ENCODE measurements at places on chromosomes 16 and 17.
A peak's percentile ranks its signal among the peaks of the same experiment; 100 is the strongest.

DNA sequence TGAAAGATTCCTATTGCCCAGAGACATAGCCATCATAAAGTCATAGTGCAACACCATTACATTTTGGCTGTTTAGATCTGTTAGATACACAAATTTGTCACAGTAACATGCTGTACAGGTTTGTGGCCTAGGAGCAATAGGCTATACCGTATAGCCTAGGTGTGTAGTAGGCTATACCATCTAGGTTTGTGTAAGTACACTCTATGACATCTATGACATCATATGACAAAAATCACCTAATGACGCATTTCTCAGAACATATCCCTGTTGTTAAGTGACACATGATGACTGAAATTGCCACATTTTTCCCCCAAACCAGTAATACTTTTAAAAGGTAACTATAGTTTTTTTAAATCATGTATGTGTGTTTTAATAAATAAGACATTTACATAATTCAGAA lies 43.3 kb downstream of the NLK start:
- DNase-seq, result no peak

- no peak for DNase-seq
These were observed 53.0 kb downstream of the VAC14 start for GRCh38 chr16:70747703-70748631.

DNA sequence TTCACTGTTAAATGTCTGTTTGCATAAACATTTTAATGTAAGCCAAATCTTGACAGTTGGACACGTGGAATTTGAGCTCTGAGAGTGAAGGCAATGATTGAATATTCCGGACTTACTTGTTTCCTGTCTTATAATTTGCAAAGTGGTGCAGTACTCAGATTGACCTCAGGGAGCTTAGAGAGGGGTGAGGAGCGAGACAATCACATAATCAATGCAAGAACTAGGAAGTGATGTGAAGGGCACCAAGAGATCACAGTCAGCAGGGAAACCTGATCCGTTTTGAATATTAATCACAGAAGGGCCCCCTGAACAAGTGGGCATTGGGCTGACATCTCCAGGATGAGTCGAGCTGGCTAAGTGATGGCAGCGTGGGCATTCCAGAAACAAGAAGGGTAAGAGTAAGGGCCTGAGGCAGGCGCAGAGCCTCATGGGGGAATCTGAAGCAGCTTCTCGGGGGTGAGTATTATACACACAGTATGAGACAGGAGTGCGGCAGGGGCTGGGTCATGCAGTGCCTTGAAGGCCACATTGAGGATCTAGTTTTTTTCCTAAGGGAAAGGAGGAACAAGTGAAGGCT lies 26.1 kb downstream of the TEX2 start:
- no peak for DNase-seq

DNA sequence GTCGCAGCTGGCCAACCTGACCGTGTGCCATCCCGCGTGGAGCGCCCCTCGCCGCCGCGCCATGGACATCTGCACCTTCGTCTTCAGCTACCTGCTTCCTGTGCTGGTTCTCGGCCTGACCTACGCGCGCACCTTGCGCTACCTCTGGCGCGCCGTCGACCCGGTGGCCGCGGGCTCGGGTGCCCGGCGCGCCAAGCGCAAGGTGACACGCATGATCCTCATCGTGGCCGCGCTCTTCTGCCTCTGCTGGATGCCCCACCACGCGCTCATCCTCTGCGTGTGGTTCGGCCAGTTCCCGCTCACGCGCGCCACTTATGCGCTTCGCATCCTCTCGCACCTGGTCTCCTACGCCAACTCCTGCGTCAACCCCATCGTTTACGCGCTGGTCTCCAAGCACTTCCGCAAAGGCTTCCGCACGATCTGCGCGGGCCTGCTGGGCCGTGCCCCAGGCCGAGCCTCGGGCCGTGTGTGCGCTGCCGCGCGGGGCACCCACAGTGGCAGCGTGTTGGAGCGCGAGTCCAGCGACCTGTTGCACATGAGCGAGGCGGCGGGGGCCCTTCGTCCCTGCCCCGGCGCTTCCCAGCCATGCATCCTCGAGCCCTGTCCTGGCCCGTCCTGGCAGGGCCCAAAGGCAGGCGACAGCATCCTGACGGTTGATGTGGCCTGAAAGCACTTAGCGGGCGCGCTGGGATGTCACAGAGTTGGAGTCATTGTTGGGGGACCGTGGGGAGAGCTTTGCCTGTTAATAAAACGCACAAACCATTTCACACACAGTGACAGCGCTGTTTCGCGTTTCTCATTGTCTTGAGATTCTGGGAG lies 2.0 kb upstream of the ZACN start:
- DNase-seq, result no peak

DNA sequence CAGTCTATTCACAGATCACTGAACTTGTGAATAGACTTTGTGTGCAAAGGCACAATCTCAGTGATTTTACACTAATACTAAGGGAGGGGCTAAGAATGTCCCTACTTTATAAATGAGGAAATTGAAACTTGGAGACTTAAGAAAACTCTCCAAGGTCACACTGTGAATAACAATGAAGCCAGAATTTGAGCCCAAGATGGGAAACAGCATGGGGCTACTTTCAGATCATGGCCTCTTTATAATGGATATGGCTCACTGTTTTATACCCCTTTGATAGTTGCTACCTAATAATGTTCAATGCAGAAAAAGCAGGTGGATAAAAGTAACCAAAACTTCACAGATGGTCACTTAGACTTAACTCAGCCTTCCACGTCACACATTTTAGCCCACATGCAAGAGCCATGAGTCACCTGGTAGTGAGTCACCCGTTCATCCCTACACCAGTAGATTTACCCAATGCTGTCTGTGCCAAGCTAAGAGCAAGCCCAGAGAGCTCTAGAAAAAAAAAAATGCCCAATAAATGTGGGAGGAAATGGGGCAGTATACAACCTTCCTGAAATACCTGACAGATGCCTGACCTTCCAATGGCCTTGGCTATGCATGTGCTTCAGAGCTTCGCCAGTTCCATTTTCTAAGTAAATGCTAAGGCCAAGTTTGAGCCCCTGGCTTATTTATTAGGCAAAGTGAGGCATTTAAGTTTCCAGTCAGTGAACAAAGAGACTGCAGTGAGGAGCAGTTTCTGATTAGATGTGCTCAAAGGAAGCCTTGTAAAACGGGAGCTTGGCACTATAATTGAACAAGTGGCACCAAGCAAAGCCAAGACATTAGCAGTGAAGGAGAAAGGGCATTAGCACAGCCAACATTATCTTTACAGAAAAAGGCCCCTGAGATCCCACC lies 219.7 kb downstream of the TMEM114 start:
- peak; percentile 35 for DNase-seq

DNA sequence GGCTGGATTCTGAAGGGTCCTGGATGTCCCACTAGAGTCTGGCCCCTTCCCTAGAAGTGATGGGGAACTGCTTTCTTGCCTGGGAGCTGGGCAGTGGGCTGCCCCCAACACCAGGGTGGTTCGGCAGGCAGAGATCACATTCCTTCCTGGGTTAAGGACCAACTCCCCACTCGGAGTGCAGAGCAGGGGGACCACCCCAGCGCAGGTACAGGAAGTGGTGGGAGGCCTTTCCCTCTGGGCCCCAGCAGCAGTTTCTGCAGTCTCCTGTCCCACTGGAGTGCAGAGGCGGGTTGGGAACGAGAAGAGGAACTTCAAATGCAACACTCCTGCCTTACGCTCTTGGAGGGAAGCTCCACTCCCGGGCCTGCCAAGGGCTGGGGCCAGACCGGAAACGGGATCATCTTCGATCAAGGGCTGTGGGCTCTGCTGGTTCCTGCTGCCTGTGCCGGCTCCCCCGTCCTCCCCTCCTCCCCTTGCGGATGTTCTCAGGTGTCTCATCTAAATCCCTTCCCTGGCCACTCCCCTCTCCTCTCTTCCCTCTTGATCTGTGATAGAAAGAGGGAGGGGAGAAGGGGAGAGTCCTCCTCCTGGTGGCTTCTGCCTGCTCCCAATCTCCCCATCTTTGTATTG lies 9.0 kb upstream of the NGFR start:
- DNase-seq, result no peak

GRCh38 chr17:28693869-28694268 lies 17.8 kb downstream of the PROCA1 start:
- no peak for DNase-seq

GRCh38 chr16:1545044-1546040 lies 11.9 kb downstream of the TMEM204 start:
- DNase-seq, result no peak

DNA sequence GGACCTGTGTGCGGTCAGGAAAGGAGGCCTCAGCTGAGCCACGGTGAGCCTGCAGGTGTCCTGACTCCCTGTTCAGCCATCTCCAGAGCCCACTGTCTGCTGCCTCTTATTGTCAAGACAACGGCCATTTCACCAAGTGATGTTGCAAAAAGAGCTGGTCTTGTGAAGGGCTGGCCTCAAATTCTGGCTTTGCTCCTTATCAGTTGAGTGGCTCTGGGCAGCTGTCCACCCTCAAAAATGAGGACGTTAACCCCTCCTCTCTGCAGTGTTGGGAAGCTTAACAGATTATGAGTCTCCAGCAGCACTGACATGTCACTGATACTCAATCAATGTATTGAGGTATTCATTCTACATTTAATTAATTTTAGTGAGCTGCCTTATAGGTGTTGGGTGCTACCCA lies 171.1 kb upstream of the TOX3 start:
- no peak for DNase-seq

- no peak for DNase-seq
These were observed 67.8 kb downstream of the ANKRD11 start for GRCh38 chr16:89422527-89422904.

- no peak for DNase-seq
These were observed 669 bp downstream of the RNF167 start for GRCh38 chr17:4940555-4941318.

GRCh38 chr17:50101346-50102163 lies 6.4 kb downstream of the PDK2 start:
- no peak for DNase-seq

- DNase-seq, result peak; percentile 97
These were observed at the start of gene LMF1 for GRCh38 chr16:970766-971581. Gene LMF1, minus strand, starts transcription at chr16:970984. Its CDS starts 4 bp downstream, at chr16:970980.

DNA sequence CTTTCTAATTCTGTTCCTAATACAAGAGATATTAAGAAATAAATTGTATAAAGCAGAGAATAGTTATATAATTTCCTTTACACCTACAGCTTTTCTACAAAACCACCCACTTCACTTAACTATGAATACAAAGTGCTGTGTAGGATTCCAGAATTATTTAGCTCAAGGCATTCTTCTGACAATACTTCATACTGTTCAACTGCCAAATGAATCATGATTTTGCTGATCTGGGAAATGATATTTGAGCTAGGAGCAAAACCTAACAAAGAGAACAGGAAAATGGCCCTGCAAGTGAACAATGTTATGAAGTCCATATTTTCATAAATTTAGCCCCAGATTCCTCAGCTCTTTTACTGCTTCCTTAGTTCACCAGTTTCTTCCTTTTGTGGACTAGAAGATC lies 12.9 kb downstream of the BBS2 start:
- no peak for DNase-seq

DNA sequence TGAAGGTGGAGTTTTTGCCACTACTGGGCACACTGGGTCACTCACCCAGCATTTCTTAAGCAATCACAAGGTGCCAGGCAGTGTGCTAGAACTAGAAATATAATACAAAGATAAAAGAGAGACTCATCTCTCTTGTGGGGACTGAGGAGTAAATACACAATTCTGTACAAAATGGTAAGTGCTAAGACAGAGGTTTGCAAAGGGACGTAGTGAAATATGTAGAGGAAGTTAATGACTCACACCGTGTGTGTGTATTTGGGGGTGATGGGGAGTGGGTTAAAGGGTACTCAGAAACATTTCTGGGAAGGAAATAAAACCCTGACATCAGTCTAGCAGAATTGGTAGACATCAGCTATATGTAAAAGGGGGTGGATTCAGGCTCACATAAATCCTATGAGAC lies 389.3 kb downstream of the CA10 start:
- no peak for DNase-seq

- no peak for DNase-seq
These were observed 54.0 kb upstream of the ZNF750 start for GRCh38 chr17:82893779-82894178.

DNA sequence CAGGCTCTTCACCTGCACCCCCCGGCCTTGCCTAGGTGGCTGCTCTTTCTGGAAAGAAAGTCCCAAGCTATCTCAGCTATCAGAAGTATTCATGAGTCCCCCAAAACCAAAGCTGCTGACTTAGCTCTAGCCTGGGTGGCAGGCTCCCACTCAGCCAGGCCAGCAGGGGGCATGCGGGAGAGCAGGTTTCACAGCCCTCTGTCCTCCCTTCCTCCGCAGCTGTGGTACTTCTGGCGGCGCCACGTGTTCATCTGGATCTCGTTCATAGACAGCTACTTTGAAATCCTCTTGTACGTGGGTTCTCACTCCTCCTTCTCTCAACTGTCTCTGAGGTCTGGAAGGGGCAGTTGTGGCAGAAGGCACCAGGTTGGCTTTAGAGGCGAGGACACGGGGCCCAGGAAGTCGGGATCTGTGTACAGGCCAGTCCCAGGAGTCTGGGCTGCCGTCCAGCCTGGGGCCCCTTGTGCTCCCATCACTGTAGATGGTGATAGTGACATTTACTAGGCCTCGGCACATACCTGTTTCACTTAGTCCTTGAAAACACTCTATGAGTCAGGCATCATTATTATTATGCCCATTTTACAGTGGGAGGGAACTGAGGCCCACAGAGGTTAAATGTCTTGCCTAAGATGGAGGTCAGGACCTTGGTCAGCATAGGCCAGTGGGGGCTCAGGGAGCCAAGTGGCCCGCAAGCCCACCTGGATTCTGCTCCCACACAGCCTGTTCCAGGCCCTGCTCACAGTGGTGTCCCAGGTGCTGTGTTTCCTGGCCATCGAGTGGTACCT lies 12.9 kb downstream of the TRPV2 start:
- peak; percentile 63 for DNase-seq

- DNase-seq, result peak; percentile 15
These were observed 109.6 kb upstream of the GOT2 start for GRCh38 chr16:58843675-58844074.

DNA sequence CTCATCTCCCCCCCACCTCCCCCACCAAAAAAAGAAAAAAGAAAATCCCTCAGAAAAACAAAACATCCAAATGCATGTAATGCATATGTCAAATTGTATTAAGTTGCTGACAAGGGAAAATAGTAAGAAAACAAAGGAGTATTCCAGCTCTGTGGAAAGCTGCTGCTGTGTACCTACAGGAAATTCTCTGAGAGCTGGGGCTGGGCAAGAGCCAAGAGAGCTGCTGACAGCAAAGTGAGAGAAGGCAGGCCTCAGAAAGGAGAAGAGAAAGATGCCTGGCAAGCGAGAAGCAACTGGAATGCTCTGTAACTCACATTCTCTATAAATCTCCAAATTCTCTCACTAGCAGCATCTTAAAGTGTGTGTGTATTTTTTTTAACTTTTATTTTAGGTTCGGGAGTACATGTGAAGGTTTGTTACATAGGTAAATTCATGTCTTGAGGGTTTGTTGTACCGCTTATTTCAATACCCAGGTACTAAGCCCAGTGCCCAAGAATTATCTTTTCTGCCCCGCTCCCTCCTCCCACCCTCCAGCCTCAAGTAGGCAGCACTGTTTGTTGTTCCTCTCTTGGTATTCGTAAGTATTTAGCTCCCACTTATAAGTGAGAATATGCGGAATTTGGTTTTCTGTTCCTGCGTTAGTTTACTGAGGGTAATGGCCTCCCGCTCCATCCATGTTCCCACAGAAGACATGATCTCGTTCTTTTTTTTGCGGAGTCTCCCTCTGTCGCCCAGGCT lies 24.4 kb downstream of the CNTROB start:
- no peak for DNase-seq

- DNase-seq, result no peak
These were observed 10.3 kb downstream of the MLLT6 start for GRCh38 chr17:38715216-38715943.
